Tibial artery (tissue), 4 donors: ENCODE measurements at places on chromosomes 6 and 20.

GRCh38 chr20:37567671-37568588 lies 40.3 kb upstream of the BLCAP start:
- no peaks in the 10 kb centered on the region for H3K27me3 ChIP-seq
- no peaks in the 10 kb centered on the region for H3K36me3 ChIP-seq
- no peak overlapping the region for H3K27ac ChIP-seq
- H3K4me1 ChIP-seq, result no peaks in the 10 kb centered on the region

GRCh38 chr6:97195117-97195516 lies 87.9 kb downstream of the MMS22L start:
- DNase-seq, result no peak
- no peaks in the 10 kb centered on the region for H3K4me1 ChIP-seq
- no peaks in the 10 kb centered on the region for H3K27me3 ChIP-seq
- no peak overlapping the region for H3K4me3 ChIP-seq

GRCh38 chr6:136464148-136464547 lies 86.1 kb downstream of the MAP7 start:
- no peak overlapping the region for H3K4me3 ChIP-seq
- DNase-seq, result no peak
- H3K36me3 ChIP-seq, result no peaks in the 10 kb centered on the region
- no peaks in the 10 kb centered on the region for H3K27me3 ChIP-seq
- no peaks in the 10 kb centered on the region for H3K4me1 ChIP-seq

DNA sequence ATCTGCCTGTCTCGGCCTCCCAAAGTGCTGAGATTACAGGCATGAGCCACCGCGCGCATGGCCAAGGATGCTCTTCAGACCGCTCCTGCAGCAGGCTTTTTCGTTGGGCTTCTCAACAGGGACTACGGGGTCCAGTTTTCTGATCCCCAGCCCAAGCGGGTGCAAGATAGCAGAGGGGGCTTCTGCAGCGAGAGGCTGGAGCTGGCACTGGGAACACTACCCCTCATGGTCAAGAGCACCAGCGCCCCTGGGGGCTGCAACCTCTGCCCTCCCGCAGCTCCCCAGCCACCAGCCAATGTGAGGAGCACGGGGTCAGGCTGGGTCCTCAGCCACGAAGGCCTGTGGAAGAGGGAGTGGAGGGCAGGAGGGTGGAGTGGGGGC lies 6.0 kb downstream of the CTSZ start:
- H3K36me3 ChIP-seq, result peaks cover 27% of the 10 kb centered on the region
- no peak overlapping the region for H3K27ac ChIP-seq
- H3K4me1 ChIP-seq, result peaks cover 33% of the 10 kb centered on the region
- DNase-seq, result no peak
- no peak overlapping the region for H3K4me3 ChIP-seq

- DNase-seq, result no peak
- H3K4me3 ChIP-seq, result no peak overlapping the region
- no peaks in the 10 kb centered on the region for H3K27me3 ChIP-seq
- no peaks in the 10 kb centered on the region for H3K4me1 ChIP-seq
- peaks cover 75% of the 10 kb centered on the region for H3K36me3 ChIP-seq
Measured at GRCh38 chr6:144549837-144550747, 265.0 kb downstream of the UTRN start.
